ENCODE measurements at places on chromosomes 12 and 14. TPM values are rescaled to one million over a fixed set of nuclear protein-coding genes. Genes with fewer than 3 reads are reported as not detected.

Gene ARHGEF25
- 6.6 TPM for total RNA-seq

Gene RPS26
- 283 TPM for total RNA-seq

DNA sequence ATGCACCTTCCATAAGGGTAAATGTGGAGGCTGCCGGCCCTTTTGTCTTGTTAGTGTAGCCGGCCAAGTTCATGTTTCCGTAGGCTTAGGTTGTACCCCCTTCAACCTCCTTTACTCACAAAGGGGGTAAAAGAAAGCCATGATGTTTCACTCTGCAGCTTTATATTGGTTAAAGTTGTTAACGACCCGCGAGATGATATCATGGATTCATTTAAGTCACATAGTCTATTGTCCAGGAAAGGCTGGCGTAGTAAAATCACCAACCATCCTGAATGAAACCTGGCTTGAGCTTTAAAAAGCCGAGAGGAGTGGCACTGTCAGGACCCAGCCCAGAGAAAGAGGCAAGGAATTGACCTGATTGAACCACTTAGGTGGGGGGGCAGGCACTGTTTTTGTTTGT, 1.3 kb downstream of the UNG start:
- DNase-seq, result no peak

GRCh38 chr12:114933428-114934160, 249.6 kb upstream of the TBX3 start:
- DNase-seq, result no peak

- DNase-seq, result no peak
Measured at GRCh38 chr12:12564911-12565310, 2.2 kb upstream of the DUSP16 start.

GRCh38 chr12:1457901-1458300, 136.5 kb downstream of the FBXL14 start:
- no peak for DNase-seq

DNA sequence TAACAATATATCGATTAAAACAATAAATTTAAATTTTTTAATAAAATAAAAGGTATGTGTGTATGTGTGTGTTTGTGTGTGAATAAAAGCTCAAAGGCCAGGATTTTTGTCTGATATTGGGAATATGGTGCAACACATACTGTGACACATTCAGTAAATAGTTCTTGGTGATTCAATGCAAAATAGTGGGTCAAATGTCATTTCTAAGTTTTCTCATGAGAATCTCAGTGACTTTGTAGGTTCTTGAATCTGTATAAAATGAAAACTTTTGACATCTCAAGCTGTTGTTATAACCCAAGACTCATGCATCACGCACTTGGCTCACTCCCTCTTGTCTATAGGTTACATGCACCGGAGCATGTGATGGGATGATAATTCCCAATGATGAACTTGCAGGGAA, 16.2 kb upstream of the MED6 start:
- no peak for DNase-seq

Measured in transverse colon (tissue), 4 donors.